ENCODE measurements at places on chromosomes 6 and 20. TPM values are rescaled to one million over a fixed set of nuclear protein-coding genes. Genes with fewer than 3 reads are reported as not detected.

DNA sequence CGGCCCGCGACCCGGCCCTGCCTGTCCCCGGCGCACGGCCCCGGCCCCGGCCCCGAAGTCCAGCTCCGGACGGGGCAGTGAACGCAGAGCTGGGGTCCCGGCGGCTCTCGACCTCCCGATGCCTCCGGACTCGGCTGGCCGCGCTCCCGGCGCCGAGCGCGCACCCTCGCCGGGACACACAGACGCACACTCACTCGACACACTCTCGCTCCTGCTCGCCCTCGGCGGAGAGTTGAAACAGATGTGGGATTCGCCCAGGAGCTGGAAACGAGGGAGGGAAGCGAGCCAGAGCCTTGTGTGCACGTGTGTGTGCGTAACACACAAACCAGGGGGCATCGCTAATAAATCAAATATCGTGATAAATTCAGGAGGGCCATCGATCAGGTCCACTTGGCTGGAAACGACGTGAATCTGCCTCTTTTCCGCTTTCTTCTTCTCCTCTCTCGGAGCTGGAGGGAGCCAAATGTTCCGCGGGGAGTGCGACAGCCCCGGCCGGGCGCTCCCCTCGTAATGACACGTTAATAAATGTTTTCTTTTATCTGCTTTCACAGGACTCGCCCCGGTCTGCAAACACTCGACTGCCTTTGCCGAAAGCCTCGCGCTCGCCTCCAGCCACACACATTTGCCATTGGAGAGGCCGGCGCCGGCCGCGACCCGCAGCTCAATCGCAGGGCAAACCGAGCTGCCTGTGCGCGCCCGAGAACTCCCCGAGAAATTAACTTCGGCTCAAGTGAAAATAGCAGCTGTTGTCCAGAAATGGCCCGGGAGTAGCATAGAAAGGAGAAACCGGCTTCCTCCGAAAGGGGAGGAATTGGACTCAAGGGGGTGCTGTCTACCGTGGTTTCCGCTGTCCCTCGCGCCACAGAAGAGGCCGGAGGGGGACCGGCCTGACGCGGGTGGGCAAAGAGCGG, 828 bp upstream of the SULF2 start:
- DNase-seq, result peak; percentile 84

- no peak for DNase-seq
Observed at GRCh38 chr6:133047065-133047665, 194.0 kb upstream of the EYA4 start.

DNA sequence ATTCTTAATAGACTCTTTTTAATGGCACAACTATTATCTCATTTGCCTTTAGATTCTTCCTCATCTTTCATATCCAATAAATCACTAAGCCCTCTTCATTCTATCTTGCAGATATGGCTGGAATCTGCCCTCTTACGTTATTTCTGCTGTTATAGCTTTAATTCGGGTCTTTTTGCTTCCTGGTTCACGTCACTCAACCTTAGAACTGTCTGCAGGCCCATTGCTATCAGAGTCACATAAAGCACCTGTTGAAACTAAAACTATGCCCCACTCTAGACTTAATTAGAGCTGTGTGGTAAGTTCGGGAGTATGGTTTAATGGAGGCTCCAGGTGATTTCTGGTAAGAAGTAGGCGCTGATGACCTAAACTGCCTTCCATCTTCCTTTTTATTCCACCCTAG, 988 bp downstream of the QRSL1 start:
- DNase-seq, result no peak

DNA sequence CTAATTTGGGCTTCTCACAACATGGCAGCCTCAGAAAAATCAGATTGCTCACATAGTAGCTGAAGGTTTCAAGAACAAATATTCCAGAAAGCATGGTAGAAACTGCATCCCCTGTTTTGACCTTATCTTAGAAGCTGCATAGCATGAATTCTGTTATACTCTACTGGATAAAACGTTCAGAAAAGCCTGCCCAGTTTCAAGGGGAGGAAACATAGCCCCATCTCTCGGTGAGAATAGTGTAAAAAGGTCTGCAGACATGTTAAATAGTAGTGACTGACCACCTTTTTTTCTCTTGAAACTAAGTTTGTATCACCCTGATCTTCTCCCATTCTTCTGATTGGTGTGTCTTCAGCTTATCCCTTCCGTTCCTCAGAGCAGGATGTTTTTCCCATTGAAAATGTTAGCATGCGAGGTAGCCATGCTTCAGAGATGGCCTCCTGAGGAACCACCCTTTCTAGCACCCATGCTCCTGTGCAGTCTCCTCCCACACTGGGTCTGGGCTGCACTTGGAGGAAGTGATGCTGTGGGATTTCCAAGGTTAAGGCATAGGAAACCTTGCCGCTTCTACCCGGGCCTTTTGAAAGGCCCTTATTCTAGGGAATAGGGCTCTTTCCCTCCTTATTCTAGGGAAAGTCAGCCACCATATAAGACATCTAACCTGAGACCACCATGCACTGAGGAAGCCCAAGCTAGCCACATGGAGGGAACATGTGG, 50.1 kb downstream of the MARCKS start:
- DNase-seq, result no peak

DNA sequence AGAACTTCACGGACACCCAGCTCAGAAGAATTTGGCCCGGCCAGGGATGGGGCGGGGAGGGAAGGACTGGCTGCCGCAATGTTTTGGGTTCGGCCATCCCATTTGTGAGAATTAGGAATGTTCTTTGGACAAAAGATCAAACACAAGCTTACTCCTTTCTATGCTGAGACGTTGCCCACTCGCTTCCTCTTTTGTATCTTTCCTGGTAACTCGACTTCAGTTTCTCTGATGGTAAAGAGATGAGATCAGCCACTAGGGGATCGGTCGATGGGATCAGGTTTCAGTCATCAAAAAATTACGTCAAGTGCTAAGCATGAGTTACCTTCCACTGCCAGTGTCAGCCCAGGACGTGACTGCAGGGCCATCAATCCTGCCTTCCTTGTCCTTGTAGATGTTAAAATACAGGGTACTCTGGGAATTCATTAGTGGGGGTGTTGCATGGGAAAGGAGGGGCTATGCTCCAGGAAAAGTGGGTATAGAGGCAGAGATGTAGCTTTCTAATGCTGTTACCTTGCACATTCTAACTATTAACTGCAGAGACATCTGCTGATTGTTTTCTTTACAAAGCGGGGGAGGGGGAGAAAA, 190.2 kb downstream of the TSHZ2 start:
- DNase-seq, result no peak

The BICRAL gene
- 18.2 TPM for polyA plus RNA-seq

DNA sequence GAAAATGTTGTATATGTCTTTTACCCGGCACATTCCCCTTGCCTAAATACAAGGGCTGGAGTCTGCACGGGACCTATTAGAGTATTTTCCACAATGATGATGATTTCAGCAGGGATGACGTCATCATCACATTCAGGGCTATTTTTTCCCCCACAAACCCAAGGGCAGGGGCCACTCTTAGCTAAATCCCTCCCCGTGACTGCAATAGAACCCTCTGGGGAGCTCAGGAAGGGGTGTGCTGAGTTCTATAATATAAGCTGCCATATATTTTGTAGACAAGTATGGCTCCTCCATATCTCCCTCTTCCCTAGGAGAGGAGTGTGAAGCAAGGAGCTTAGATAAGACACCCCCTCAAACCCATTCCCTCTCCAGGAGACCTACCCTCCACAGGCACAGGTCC, 11.3 kb upstream of the MAPRE1 start:
- DNase-seq, result no peak

The RIPOR2 gene
- 5.8 TPM for polyA plus RNA-seq

The HLA-DOA gene
- 2.6 TPM for polyA plus RNA-seq

DNA sequence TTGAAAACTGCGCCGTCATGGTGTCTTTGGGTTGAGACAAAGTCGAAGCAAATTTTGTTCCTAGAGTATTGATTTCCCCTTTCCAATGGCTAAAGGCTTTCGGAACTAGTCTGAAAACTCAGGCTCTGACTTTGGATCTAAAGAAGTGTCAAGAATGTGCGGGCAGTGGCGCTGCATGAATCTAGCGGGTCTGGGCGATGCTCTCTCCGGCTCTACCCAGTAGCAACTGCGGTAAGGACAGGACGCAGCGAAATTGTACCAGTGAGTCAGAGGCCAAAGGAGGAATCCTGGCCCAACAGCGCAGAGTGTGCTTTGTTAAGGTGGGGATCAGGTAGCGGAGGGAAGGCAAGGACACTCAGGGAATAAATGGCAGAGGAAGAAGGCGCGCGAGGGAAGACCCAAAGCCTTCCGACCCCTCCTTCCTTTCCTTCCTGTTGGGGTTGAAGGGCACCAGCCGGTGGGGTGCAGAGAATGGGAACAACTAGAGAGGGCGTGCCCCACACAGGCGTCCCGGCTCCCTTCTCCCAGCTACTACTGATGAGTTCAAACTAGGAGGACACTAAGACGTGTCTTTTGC, 32.1 kb downstream of the HLA-F start:
- DNase-seq, result no peak

The CLDN20 gene
- polyA plus RNA-seq, result 2.3 TPM

The VSTM2L gene
- 5.9 TPM for polyA plus RNA-seq

DNA sequence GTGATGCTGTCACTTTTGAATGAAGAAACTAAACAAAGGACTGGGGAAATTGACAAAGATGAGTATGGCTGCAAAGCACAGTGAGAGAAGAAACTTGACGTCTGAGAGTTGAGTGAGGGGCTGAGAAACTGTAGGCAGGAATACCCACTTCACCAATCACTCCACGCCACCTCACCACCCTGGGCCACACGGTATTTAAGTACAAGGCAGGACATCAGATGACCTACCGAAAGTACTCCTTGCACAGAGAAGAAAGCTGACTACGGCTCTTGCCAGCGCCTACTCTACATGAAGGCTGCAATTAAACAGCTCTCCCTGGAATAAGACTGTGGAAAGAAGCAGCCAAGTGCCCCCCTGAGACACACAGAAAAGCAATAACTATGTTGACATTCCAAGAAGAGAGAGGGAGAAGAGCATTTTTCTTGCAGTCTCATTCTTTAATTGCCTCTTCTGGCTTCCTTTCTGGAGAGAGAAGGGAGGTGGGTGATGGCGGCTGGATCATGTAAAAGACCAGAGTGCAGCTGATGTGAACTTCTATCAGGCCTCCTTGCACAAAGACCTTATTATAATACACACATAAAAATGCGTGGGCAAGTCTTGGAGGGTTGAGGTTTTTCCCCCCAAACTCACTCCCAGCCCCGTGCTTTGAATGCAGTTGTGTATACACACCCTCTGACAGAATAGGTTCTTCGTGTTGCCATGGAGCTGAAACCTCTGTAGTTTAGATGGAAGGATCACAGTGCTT, 44.6 kb downstream of the HIVEP2 start:
- no peak for DNase-seq

GRCh38 chr20:20712004-20712473, 405 bp downstream of the RALGAPA2 start:
- no peak for DNase-seq

- DNase-seq, result no peak
Observed at GRCh38 chr6:41706876-41707564, 28.4 kb downstream of the TFEB start.

DNA sequence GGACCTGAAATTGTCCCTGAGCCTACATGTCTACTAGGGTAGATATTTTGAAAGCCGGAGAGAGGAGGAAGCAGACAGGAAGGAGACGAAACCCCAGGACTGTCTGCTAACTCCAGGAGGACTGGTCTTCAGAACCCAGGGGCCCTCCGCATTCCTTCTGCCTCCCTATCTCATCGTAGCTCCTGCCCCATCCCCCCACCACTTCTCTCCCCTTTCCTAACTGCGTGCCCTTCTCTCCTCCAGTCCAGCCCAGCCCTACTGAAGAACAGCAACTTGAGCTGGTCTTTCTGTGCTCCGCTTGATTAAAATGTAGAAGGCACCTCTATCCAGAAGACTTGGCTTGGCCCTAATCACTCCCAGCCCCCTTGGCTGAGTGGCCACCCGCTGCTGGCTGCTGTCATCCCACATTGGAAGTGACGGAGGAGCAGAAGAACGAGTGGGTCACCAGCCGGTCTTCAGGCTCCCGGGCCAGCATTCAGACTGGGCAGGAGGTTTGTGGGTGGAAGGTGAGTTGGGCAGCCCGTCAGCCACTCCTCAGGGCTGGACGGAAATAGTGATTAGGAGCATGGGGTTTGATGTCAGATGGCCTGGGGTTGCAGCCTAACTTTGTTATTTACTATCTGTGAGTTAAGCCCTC, 28.8 kb upstream of the ANGPT4 start:
- no peak for DNase-seq

The DHX35 gene
- polyA plus RNA-seq, result 16.3 TPM

DNA sequence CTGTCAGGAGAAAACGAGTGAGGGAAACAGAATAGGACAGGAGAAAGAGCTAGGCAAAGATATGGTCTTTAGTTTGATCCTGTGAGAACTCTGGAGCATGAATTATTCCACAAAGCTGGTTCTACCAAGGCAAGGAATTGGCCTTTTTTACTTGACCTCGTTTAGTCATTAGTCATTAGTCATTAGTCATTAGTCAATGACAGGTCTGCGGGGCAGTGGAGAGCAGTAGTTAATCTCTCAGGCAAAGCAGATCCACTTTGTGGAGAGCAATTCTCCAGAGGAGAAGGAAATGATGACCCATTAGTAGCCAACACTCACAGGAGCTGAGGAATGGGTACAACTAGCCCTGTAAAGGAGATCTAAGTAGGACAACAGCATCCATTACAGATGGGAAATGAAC, 22.0 kb upstream of the ABCC10 start:
- no peak for DNase-seq

- no peak for DNase-seq
Observed at GRCh38 chr20:22687676-22688349, 103.4 kb upstream of the FOXA2 start.

DNA sequence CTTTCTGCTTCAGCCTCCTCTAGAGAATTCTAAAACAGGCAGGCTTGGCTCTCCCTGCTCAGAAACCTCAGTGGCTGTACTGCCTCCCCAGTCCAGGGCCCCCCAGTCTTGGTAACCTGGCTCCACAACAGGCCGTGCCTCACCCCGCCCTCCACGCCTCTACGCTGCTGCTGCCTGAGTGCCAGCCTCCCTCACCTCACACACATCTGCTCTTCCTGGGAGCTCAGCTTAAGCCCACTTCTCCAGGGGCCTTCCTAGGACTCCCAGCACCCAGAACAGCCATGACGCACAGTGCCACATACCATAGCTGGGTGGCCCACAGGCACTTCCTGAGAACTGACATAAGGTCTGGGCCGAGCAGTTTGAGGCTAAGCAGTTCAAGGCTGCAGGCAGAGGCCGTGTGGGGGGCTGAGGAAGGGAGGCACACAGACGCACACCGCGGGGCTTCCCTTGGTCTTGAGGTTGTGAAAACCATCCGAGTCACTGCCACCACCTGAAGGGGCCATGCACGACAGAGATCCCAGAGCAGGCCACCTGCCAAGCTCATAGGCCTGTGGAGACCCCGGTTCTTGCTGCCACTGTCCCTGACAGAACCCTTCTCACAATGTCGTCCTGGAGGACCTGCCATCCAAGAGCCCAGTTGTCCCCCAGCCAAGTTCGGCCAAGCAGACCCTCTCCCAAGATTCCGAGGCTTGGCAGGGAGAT, 42.6 kb downstream of the DSTN start:
- DNase-seq, result no peak

The ADGRF1 gene
- polyA plus RNA-seq, result 0.14 TPM

DNA sequence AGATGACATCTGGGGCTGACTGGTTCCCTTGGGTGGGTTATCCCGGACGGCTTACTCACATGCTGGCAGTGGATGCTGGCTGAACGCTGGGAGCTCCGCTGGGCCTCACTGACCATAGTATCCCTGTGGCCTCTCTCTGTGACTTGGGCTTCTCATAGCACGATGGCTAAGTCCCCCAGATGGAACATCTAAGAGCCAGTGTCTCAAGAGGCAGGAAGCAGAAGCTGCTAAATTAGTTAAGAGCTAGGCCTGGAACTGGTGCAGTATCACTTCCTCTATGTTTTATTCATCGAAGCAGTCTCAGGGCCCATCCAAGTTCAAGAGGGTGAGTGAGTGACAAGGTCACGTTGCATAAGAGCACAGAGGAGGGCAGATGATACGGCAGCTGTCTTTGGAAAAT, 116.5 kb upstream of the LAMP5 start:
- DNase-seq, result no peak

GRCh38 chr20:17710379-17711266, 10.9 kb downstream of the BANF2 start:
- peak; percentile 33 for DNase-seq
